ENCODE measurements at places on chromosomes 2 and 18. TPM values are rescaled to one million over a fixed set of nuclear protein-coding genes. Genes with fewer than 3 reads are reported as not detected.

- no peak for DNase-seq
These were observed 99.1 kb downstream of the HRH4 start for GRCh38 chr18:24559526-24559925.

- no peak for DNase-seq
These were observed 21.9 kb downstream of the SMAD2 start for GRCh38 chr18:47908592-47908991.

DNA sequence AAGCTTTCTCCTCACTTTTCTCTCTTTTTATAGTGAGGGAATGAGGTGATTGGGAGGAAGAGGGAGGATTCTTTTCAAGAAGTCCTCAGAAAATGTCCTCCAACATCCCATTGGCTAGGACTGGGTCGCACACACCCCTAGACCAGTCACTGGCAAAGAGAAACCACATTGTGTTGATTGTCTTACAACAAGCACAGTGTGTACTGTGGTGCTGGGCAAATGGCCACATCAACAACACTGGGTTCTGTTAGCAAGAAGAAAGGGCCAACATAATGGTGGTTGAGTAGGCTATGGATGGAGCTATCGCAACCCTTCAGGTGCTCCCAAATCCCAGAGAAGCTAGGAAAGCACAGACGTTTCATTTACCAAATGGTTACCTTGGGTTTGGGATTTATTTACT, 18.7 kb upstream of the PTPN4 start:
- no peak for DNase-seq

DNA sequence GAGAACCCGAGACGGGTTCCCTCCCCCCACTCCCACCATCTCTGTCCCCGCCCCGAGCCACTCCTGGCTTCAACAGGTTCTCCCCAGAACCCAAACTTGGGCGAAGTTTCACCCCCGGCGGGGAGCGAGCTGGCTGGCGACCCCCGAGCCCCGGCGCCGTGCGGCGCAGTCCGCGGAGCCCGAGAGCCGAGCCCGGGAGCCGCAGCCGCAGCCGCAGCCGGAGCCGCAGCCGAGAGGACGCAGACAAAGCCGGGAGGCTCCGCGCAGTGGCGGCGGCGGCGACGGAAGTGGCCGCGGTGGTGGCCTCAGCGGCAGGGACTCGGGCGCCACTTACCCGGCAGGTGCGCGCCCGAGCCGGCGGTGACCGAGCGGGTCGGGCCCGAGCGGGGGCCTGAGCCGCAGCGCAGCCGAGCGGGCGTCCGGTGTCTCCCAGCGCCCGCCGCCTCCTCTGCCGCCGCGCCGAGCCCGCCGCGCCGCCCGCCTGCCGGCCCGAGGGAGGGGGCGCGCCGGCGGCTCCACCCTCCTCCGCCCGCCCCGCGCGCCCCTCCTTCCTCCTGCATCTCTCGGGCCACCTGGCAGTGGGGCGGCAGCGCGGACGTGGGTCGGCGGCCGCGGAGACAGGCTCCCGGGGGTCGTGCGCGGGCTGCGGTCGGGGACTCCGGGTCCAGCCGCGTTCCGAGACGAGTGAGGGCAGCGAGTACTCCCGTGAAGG, at the start of gene ECEL1:
ECEL1 (minus strand) TSS at position 450 of the 712 bp plus-strand sequence. CDS start 1,181 bp downstream, outside the sequence.
- no peak for DNase-seq

Gene LOXHD1
- polyA plus RNA-seq, result 0.53 TPM

Gene RTP5
- polyA plus RNA-seq, result 0.06 TPM

Gene SERPINB3
- polyA plus RNA-seq, result 0.07 TPM

All from renal cortex interstitium (tissue), 15 donors.